ENCODE measurements at places on chromosomes 6 and 20.

GRCh38 chr20:36709126-36709525 is 36.8 kb downstream of the NDRG3 start:
- no peak for DNase-seq

- DNase-seq: no peak
Measured at GRCh38 chr6:16108921-16109658, 19.8 kb upstream of the MYLIP start.

GRCh38 chr6:25640446-25640845 is 11.6 kb upstream of the SCGN start:
- no peak for DNase-seq

DNA sequence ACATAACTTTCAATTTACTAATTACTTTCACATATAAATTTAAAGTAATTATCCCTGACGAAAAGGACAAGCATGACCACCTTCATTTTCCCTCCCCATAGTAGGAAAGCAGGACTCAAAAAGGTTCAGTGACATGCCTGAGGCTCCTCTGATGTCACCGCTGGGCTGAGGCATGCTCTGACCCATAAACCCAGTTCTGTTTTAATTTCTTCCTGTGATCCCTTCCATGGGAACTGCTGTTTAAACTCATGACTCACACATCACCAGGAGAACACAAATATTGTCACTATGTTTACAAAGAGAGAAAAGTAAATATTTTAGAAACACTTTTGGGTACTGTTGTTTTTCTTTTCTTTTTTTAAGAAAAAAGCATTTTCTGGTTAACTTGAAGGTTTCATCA is 38.0 kb upstream of the NR2E1 start:
- no peak for DNase-seq

GRCh38 chr6:84093441-84094435 is 60.2 kb downstream of the MRAP2 start:
- DNase-seq: no peak

DNA sequence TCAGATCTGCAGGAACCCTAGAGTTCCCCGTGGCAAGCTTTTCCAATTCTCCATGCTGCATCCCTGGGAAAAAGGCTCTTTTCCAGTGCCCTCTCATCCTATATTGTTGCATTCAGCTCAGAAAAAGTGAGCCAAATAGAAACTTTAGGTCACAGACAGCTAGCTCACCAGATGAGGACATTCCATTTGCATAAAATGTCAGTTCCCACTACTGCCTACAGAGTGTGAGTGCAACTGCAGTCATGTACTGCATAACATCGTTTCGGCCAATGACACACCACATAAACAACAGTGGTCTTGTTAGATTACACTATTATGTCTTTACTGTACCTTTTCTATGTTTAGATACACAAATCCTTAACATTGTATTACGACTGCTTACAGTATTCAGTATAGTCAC is 8.6 kb downstream of the HS3ST5 start:
- no peak for DNase-seq

GRCh38 chr6:156279261-156279969 is 497.8 kb upstream of the ARID1B start:
- no peak for DNase-seq

DNA sequence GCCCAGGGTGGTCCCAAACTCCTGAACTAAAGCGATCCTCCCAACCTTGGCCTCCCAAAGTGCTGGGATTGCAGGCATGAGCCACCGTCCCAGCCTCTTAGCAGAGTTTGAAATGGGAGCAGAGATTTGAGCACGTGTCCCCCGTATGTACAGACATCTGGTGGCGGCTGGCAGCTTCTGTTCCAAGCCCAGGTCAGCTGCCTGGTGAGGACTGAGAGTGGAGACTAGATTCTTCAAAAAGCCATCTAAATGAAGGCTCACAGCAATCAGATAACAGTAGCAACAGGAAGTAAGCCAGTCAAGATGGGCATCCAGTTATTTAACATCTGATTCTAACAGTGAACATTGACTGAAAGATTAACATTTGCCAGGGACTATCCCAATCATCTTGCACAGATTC is 128.1 kb upstream of the AKAP12 start:
- no peak for DNase-seq

- DNase-seq: no peak
Measured at GRCh38 chr20:2755451-2756055, 44.9 kb downstream of the CPXM1 start.

DNA sequence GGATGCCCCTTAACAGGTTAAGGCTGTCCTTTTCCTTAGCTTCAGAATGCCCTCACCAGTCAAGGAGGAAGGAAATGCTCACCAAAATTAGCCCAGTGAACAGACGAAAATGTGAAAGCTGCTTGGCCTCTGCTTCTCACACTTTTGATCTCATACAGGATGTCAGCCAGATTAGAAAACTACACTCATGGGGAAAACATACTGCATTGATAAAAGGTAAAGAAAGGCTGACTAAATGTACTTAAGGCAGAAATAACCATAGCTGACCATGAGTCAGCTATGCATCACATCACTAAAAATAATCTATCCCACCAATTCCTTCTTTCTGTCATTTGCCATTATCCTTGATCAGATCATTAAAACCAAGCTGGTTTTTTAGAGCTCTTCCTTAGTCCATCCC is 198.4 kb upstream of the TENT5A start:
- no peak for DNase-seq

- no peak for DNase-seq
Measured at GRCh38 chr6:13427801-13428582, 59.4 kb downstream of the GFOD1 start.
